Thoracic aorta (tissue), 2 donors: ENCODE measurements at places on chromosomes 13 and 19.

GRCh38 chr19:38229585-38230073, 5.6 kb upstream of the DPF1 start:
- no peak for DNase-seq

DNA sequence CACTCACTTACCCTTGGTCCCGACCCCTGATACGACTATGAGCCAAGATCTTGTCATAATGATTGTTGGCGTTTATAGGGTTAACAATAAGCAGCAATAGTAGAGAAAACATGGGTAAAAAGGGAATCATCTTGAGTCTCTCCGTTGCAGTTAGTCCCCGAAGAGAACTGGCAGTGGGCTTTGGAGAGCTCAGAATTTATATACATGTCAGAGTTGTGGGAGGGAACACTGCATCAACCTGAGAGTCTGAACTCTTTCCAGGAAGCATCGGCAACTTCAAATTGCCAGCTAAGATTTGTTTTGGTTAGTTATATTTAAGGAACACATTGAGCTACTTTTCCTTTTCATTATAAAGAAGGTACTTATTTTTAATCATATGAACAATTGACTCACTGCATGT, at the start of gene POSTN:
POSTN (minus strand) TSS at position 172 of the 400 bp plus-strand sequence; CDS start at position 130, 42 bp downstream.
- no peak for DNase-seq

GRCh38 chr13:38941353-38941945, 49.2 kb downstream of the STOML3 start:
- no peak for DNase-seq

DNA sequence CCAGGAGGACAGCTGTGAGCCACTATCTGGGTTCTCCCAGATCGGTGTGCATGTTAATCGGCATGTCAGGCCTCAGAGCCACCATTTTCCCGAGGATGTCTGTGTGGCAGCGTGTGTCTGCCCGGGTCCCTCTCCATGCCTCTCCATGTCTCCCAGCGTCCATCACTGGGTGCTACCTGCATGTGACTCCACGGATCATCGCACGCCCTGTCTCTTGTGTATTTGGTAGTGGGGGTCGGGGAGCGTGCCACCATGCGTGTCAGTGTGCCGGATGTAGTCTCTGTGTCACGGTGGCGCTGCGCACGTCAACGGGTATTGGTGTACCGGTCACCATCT, 5.9 kb downstream of the NFIX start:
- no peak for DNase-seq

DNA sequence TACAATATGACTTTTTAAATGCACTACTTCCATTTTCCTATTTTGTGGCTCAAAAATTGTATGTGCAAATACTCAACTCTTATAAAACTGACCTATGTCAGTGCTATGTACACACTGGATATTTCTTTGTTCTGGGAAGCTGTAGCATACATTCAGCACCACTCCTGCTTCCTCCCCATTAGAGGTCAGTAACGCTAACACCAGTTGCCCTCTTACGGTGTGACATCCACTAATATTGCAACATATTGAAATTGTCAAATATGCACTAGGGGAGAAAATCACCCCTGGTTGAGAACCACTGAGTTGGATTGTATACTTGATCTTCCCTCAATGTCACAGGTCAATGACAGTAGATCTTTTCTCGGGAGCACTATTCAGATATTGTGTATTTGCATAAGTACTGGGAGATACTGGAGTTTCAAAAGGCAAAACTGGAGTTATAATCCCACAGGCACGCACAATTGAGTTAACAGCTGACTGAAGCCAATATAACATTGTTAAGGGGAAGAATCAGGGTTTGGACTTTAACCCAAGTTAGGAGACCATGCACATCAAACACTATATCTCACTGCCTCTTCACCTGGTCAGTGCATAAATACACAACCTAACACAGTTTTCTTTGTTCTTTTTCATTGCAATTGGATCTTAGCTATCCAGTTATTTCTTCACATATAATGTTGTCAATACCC, 1276.5 kb upstream of the MIR17HG start:
- no peak for DNase-seq

DNA sequence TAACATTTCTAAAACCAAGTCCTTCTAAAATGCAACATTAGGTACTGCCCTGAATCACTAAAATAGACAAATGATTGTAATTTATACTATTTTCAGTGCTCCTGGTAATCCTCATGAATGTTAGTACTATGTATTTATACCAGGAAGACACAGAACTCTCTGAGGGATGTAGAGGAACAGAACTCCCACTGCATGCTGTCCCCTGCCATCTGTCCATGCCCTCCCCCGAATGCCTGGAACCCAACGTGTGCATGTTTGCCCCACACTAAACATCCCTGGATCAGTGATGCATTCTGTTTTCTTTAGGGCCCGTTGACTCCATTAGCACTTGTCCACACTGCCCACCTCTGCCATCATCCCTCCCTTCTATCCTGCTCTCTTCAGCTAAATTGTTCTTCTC, 26.5 kb downstream of the ENOX1 start:
- no peak for DNase-seq

GRCh38 chr13:43303033-43303729, 279.8 kb downstream of the DNAJC15 start:
- DNase-seq, result no peak

DNA sequence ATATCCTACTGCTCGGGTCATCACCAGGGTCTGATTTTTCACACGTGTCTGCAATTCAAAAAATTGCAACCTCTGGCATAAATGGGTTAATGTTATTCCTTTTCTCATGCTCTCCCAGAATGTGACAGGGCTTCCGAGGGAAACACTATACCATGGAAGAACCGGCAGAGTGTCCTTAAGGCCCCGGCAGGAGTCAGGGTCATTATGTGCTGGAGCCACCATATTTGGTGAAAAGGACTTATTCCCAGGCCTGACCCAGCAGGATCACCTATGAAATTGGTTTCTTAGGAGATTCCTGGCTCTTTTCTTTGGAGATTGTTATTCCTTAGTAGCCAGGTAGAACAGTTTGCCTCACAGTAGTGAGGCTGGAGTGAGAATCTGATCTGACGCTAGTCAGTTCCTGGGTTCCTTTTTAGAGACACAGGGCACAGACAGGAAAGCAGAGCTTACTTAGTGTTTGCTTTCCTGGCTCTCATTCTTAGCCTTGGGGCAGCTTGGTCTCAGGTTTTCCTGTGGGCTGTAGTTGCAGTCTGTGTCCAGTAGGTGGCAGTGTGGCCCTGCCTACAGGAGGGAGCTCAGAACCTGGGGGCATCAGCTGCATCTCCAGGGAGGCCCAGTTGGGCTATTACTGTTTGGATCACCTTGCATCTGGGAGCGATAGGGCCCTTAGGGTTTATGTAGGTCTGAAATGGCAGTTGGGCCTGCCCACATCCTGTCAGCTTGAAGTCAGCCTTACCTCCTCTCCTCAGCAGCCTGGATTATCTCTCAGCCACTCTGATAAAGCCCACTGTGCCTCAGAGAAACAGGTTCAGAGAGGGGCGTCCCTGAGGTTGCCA, 12.4 kb downstream of the SNRNP70 start:
- DNase-seq, result no peak

DNA sequence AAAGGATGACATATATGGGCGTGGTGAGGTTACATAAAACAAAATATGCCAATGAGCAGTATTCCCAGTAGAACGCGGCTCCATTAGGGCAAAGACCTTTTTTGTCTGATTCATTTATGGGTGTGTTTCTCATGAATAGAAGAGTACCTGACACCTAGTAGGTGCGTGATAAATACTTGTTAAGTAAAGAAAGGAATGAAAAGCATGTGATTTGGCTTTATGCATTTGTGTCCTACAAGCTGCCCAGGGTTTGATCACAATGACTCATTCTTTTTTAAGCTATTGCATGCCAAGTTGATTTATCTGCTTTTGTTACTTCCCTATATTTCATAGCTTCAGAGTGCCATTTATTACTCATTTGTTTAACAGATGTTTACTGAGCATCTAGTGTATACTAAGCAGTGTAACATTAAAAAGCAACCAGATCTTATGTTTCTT, 19.1 kb upstream of the KCTD4 start:
- no peak for DNase-seq
